COR-L47 (cell line): ENCODE measurements at places on chromosomes 2 and 18.

DNA sequence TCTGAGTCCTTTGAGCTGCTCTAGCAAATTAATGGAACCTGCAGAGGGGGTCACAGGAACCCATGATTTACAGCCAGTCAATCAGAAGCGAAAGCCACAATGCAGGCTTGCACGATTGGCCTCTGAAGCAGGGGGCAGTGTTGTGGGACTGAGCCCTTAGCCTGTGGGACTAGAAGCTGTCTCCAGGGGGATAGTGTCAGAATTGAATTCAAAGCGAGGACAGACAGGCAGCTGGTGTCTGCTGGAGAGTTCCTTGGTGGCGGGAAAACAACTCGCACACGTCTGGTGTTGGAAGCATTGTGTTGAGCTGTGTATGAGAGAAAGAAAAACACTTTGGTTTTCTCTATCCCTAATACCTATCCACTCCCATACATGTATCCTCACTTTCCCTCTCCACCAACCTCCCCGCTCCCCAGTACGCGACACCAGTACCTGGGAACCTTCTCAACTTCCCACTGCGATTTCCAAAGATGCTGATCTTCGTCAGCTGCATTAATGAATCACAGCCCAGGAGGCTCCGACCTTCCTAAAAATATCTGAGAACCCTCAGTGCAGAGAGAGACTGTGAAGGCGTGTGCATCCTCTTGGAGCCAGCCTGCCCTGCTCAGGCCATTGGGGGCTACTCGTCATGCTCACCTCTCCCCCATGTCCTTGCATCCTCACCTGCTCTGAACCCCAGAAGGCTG is 88.2 kb downstream of the HS1BP3 start:
- DNase-seq = no peak

DNA sequence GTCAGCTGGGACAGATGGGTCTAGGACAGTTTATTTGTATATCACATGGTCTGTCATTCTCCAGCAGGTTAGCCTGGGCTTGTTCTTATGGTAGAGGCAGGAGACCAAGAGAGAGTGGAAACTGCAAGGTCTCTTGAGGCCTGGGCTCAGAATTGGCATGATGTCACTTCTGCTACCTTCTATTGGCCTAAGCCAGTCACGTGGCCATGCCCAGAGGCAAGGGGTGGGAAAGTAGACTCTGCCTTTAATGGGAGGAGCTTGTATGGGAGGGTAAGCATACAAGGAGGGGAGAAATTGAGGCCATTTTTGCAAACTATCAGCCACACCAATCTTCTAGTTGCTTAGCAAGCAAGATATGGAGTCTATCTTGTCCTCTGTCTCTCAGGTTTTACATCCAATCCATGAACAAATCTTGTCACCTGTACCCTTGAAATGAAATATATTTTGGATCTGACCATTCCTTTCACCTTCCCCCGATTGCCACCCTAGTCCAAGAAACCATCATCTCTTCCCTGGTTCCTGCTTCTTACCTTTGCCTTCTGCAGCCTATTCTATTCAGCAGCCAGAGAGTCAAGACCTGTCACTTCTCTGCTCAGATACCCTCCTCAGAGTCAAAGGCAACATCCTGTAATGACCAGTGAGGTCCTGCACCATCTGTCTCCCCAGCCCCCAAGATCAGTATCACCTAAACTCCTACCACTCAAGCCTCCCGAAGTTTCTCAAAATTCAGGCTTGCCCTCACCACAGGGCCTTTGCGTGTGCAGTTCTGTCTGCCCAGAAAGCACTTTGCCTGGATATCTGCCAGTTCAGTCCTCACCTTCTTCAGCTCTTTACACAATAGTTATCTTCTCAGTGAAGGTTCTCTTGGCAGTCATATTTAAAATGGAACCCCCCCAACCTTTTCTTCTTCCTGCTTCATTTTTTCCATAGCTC is 240.0 kb downstream of the LOXHD1 start:
- DNase-seq = no peak

- no peak for DNase-seq
These were observed 149.8 kb downstream of the VWC2L start for GRCh38 chr2:214560618-214561190.

GRCh38 chr2:202116691-202117090 is 43.6 kb downstream of the KIAA2012 start:
- no peak for DNase-seq

DNA sequence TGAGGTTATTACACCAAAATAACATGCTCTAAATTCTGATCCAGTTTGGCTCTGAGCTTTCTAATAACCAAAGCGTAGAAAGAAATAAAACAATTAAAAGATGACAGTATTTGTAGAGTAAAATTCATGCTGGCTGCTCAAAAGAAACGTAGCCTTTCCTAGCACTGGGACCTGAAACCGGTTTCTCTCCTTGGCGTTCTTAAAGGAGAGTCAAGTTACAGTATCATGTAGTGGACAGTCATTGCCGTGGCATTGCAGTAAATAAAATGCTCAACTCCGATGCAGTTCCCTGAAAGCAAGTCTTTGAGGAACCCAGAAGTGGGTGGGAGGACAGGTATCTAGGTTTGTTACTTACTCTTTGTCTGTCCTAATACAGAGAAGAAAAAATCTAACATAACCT is 52.7 kb upstream of the ITM2C start:
- DNase-seq = no peak

GRCh38 chr18:80033181-80034067 is 810 bp upstream of the RBFA start:
- DNase-seq = no peak

GRCh38 chr2:100529900-100530299 is 32.9 kb upstream of the PDCL3 start:
- no peak for DNase-seq
